NCI-H226 (cell line): ENCODE measurements at places on chromosomes 3 and 15.

GRCh38 chr15:41557673-41558399 is 1.2 kb upstream of the TYRO3 start:
- DNase-seq = peak; percentile 55

- no peak for DNase-seq
Measured at GRCh38 chr3:128432971-128433836, 33.5 kb downstream of the DNAJB8 start.

GRCh38 chr15:65619626-65620290 is 2.0 kb upstream of the SLC24A1 start:
- no peak for DNase-seq

DNA sequence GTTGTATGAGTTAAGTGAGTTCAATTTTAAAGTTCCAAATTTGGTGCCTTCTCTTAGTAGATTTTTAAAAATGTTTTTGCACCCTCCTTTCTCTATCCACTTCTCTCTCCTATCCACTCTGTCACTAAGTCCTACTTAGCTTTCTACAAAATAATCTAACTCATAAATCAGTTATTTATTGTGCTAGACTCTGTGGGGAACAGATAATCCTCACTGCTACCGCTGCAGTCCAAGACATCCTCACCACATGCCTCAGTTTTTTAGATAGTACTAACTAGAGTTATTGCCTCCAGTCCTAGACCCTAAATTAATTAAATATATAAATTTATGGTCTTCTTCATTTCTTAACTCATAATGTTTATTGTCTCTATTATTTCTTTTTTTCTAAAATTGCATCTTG is 576.3 kb downstream of the GRM7 start:
- no peak for DNase-seq

GRCh38 chr3:41050144-41050543 is 149.2 kb upstream of the CTNNB1 start:
- no peak for DNase-seq

GRCh38 chr3:104763007-104763406 is 603.7 kb upstream of the ALCAM start:
- DNase-seq = peak; percentile 72
